ENCODE measurements at places on chromosomes 2 and 18.

DNA sequence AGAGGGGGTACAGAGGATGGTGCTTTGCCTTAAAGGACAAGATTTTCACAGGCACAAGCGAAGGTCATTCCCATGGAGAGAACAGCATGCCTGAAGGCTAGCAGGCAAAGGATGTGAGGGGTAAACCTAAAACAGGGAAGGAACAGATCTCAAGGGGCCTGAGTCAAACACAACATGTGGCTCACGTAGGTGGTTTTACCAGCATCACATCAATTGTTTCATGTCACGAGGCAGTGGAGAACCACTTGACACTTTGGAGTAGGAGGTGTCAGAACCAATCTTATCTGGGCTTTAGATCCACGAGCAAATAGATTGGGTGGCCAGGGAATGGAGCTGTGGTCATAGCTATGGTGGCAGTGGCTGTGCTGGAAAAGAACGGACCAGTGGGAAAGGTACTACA, 8.4 kb downstream of the COX5B start:
- DNase-seq = no peak

- no peak for DNase-seq
These were observed 37.9 kb upstream of the NARS1 start for GRCh38 chr18:57659460-57660102.

GRCh38 chr2:65185012-65185411, 42.6 kb upstream of the ACTR2 start:
- no peak for DNase-seq

- no peak for DNase-seq
These were observed 35.1 kb downstream of the ADI1 start for GRCh38 chr2:3483986-3484960.

- DNase-seq = no peak
These were observed 84.0 kb downstream of the KIAA1328 start for GRCh38 chr18:36912887-36913286.

DNA sequence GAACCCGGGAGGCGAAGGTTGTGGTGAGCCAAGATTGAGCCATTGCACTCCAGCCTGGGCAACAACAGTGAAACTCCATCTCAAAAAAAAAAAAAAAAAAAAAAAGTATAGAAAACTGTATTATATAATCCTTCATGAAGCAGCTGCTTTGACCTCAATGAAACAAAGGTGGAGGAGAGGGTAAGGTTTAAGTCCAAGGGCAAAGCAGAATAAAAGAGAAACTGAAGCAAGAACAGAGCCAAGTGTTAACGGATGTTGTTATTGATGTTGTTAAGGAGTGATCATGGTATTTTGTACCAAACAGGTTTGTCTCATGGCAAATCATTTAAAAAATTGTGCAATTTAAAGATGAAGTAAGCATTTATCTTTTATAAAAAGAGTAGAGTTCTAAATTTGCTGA, 7.4 kb downstream of the RAPH1 start:
- no peak for DNase-seq

DNA sequence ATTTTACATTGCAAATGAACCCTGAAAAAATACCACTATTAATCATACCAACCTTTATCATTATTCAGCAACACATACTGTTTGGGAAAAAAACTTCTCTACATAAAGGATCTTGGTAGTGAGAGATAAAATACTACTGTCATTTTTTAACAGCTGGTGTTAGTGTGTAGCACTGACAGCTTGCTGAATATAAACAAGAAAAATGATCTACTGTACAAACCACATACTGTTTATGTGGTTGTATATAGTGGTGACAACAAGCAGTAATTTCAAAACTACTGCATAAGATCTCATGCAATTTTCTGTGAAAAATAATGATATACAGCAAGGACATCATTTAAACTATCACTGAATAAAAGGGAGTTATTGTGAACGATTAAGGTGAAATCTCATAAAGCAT, 601.2 kb downstream of the LRP1B start:
- no peak for DNase-seq

DNA sequence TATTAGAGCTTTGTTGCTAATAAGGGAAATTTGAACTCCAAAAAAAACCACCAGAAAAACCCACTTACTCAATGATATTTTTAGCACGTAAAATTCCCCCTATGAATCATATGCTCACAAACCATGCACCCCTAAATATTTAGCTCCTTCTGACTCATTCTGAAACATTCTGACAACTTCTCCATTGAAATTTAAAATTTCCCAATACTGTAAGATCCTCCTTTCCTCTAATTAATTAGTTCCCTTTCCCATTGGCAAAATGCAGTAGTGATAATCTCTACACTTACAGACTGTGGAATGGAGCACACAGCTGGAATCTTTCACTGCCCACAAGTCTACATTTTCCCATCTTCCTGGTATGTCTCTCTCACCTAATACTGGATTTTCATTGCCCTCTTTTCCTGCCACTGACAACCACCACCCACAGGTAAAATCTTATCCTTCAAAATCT, 215.8 kb upstream of the ACVR2A start:
- DNase-seq = no peak

DNA sequence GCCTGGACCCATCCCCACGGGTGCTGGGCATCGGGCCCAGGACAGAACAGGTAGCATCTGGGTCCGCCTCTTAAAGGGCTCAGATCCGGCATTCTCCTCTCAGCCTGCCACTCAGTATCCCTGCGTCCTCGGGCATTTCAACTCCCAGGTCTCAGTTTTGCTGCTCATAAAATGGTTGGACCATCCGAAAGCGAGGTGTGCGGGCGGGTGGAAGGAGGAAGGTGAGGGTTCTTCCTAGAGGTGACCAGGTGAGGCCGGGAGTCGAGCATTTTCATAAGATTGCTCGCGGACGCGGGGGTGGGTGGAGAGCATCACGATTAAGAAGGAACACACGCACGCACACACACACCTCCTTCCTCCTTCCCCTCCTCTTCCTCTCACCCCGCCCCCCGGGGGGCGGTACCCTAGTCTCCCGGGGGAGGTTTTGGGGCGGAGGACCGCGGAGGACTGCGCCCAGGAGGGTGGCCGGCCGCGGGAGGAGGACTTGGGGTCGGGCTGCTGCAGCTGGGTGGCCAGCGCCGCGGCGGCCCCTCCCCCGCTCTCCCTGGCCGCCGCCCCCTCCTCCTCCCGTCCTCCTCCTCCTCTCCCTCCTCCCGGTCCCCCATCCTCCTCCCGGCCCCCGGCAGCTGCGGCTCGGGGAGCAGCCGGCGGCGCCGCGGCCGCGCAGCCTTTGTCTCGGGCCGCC, 97.9 kb upstream of the GPR45 start:
- peak; percentile 49 for DNase-seq
